ENCODE measurements at places on chromosomes 6 and 20.

GRCh38 chr20:61041481-61041880 lies 210.6 kb upstream of the CDH4 start:
- DNase-seq, result no peak

DNA sequence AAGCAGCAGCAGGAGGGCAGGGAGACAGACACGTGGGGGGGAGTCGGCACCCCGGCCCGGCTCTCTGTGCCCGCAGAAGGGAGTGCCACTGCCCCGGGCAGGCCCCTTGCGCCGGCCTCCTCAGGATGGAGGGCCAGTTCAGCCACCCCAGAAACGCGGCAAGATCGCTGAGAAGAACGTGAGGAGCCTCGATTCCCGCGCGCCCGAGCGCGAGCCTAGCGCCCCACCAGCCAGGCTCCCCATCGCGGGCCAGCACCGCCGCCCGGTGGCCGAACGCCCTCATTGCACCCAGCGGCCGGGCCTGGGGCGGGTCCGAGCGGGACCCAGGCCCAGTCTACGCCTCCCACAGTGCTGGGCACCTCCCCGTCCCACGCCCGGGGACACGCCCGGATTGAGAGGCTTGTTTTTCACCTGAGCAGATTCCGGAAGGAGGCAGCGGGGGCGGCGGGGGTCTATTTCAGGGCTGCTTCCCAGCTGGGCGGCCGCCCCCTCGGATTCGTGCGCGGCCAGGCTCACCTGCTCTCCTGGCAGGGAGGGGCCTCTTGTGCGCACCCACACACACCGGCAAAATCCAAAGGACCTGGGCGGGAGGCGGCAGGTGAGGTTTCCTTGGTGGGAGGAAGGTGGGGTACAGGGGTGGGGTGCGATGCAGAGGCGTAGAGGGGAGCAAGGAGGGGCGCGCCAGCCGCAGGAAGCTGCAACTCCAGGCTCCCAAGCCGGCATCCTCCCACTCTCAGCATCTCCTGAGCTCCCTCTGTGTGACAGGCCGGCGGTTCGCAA lies 9.0 kb upstream of the GRM4 start:
- DNase-seq, result no peak

DNA sequence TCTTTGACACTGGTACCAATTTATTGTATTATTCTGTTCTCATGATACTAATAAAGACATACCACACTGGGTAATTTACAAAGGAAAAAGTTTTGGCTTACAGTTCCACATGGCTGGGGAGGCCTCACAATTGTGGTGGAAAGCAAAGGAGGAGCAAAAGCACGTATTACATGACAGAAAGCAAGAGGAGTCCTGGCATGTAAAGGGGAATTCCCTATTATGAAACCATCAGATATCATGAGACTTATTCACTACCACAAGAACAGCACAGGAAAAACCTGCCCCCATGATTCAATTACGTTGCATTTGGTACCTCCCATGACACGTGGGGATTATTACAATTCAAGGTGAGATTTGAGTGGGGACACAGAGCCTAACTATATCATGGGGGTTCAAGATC lies 43.4 kb downstream of the SLC22A2 start:
- DNase-seq, result no peak

- no peak for DNase-seq
These were observed 3.1 kb downstream of the ZHX3 start for GRCh38 chr20:41314386-41314785.

DNA sequence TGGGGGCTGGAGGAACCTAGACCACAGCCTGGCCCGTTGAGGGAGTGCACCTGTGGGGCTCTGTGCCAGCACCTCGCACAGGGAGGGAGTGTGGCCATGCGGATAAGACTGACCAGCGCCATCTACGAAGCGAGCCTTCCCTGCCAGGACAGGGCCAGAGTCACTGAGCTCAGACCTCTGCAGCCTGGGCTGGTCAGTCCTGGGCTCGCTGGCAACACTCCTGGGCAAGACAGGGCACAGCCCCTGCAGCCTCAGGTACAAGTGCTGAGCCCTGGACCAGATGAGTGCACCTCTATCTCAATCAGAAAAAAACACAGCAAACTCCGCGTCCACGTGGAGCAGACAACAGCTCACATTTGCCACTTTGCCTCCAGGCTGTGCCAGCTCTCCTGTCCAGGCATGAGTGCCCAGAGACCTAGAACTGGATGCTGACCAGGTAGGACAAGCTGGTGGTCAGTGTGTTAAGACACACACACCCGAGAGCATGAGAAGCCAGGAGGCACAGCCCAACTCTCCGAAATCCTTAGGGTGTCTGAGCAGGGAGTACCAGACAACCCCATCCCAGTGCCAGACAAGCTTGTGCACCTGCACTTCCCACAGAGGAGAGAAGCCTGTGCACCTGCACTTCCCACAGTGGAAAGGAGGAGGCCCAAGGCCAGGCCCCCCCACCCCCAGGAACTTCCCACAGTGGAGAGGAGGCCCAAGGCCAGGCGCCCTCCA lies 4.9 kb downstream of the ARFRP1 start:
- DNase-seq, result no peak

All from amygdala (tissue), 56 donors.